A549 treated with ZK216348 at 1 μM for 4 hours (cell line): ENCODE measurements at places on chromosomes 1 and 21. TPM values are rescaled to one million over a fixed set of nuclear protein-coding genes. Genes with fewer than 3 reads are reported as not detected.

DENND2C gene
- total RNA-seq = 0.20 to 0.52 TPM (median 0.34 TPM) in 5 replicates

SLC9C2 gene
- total RNA-seq = not detected in 5 replicates

CR1L gene
- 0.41 TPM in 1 of 5 replicates, not detected in the others for total RNA-seq

OR2T35 gene
- total RNA-seq = not detected in 5 replicates

GPR3 gene
- total RNA-seq = 1.2 to 2.2 TPM (median 1.7 TPM) in 5 replicates

FAM177B gene
- total RNA-seq = not detected in 5 replicates

CYP4A11 gene
- not detected in 5 replicates for total RNA-seq

KAZN gene
- 2.9 to 4.5 TPM (median 3.6 TPM) in 5 replicates for total RNA-seq

ACOT11 gene
- total RNA-seq = 1.3 to 2.8 TPM (median 2.2 TPM) in 5 replicates

PI4KB gene
- total RNA-seq = 21.8 to 29.0 TPM (median 27.3 TPM) in 5 replicates
